Psoas muscle (tissue), 8 donors: ENCODE measurements at places on chromosomes 16 and 17. TPM values are rescaled to one million over a fixed set of nuclear protein-coding genes. Genes with fewer than 3 reads are reported as not detected.

GRCh38 chr17:20210180-20210579 is 201.0 kb downstream of the SPECC1 start:
- no peak for DNase-seq

- DNase-seq, result no peak
These were observed 14.2 kb downstream of the GAS7 start for GRCh38 chr17:10183931-10184930.

GRCh38 chr16:11394593-11394960 is 49.3 kb downstream of the RMI2 start:
- no peak for DNase-seq

DNA sequence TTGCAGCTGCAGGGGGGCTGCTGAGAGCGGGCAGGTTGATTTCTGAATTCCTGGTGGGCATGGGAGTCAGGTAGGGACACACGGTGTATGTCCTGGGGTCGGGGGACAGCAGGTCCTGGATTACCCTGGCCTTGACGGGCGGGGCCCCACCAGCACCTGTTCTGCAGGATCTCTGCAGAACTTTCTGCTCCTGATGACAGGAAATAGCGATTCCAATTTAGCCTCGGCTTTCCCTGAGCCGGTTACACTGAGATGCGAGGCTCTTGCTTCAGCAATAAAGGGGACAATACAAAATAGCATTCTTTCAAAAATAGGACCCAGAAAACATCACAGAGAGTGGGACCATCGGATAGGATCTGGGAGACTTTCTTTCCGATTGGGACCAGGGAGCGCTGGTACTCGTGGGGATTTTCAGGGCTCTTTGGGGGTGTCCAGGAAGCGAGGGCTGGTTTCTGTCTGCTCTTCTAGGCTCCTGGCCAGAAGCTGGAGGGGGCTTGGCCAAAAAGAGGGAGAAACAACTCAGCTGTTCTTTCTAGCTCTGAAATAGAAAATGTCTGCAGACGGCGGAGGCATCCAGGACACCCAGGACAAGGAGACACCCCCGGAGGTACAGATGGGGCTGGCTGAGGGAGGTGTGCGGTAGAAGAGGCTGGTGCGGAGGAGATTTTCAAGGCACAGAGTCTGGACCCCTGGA is 642 bp downstream of the ZNF205 start:
- no peak for DNase-seq

- DNase-seq, result no peak
These were observed 70.3 kb downstream of the NETO2 start for GRCh38 chr16:47073223-47074155.

DNA sequence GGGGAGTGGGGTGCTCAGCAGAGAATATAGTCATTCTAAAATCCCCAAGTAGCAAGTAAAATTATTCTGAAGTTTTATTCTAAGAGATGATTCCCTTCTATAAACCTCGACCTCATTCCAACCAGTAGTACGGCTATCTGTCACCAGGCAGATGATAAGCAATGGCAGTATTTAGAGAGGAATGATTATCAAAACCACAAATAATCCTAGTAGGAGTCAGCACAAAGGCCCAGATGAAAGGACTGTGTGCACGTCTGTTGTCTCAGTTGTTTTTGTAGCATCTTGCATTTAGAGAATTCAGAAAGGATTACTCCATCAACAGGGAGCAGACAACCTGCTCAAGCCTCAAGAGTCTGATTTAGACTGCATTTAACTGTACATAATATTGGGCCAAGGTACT is 21.2 kb downstream of the EZH1 start:
- no peak for DNase-seq

GRCh38 chr16:88290850-88291830 is 91.6 kb upstream of the ZNF469 start:
- DNase-seq, result no peak

DNA sequence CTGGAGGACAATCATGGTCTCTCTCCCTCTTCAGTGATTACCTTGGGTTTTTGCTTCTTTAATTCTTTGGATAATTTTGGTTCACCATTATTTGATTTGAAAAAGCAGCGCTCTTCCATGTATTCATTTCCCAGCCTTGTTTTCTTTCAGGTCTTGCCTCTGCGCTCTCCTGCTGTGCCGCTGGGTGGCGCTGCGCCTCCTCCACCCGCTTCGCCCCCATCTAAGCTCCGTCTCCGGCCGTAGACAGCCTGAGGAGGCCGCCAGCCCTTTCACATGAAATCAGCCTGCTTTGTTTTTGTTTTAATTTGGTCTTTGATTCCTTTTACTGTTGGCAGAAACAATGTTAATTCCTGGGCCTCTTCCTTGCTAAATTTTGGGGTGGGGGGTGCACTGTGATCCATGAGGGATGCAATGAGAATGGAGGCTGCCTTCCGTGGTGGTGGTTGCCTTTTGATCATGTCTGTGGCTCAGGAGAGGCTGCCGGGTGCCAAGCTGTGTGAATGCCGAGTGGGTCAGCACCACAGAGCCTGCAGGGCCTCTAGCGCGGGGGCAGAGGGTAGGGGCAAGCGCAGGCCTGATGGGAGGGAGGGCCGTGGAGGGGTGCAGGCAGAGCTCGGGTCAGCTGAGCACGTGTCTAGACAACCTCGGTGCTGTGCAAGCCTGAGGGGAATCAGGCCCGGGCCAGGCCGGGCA is 64.1 kb downstream of the PLD6 start:
- peak; percentile 47 for DNase-seq

DNA sequence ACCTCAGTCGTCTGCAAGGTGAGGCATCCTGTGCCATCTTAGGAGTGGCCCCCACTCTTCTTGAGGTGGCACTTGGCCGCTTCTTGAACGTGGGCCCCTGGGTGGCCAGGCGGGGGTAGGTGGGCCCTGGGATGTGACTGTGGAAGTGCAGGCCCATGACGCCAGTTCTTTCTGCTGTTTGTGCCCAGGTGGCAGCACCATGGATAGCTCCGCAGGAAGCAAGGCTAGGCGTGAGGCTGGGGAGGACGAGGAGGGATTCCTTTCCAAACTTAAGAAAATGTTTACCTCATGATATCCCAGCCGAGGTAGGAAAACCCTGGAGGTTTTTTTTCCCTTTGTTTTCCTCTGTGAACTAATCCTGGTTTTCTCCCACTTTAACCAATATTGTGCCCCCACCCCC is 19.8 kb downstream of the NMRAL1 start:
- no peak for DNase-seq

DNA sequence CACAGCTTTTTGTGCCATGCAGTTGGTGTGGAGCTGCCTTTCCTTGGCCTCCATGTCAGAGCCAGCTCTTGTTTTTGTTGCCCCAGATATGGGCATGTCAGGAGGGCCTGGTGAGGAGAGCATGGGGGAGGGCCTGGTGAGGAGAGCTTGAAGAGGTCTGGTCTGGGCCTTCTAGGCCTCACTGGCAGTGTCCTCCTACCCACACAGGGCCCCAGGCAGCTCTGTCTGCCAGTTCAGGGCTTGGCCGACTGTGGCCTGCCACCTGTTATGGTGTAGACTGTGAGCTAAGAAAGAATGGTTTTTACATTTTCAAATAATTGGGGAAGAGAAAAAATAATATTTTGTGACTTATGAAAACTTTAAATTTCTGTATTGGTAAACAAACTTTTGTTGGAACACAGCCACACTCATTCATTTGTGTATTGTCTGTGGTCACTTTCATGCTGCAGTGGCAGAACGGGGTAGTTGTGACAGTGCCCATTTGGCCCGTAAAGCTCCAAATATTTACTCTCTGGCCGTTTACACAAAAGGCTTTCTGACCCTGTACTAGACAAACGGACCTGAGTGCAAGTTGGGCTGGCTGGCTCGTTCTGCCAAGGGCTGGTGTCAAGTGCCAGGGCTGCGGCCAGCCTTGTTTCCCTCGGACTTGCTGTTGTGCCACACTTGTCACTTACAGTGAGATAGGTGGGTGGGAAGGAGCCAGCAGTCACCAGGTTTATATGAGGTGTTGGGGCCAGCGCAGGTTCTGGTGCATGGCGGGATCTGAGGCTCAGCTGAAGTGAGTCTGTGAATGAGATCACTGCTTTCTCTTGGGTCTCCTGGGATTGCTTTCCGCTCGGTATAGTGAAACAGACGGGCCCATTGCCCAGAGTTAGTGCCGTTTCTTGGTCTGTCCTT is 18.2 kb downstream of the PGS1 start:
- peak; percentile 43 for DNase-seq

- DNase-seq, result no peak
These were observed 432.7 kb upstream of the ASIC2 start for GRCh38 chr17:33725675-33726271.

DNA sequence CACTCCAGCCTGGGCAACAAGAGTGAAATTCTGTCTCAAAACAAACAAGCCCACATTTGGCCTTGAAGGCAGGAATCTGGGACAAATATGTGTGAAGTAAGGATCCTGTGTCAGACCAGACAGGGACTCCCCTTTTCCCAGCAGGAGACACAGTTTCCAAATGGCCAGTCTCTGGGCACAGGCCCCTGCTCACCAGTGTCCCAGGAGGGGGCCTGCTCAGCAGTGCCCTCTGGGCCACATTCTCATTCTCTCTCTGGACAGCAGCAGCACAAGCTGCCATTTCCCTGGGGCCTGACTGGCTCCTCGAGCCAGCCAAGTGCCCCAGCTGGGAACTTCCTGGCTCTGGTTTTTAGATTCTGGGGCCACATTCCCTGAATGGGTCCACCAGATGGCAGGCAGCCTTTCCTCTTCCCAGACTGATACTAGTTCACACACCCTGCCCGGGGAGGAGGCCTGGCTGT is 11.7 kb upstream of the MNT start:
- peak; percentile 59 for DNase-seq

DNA sequence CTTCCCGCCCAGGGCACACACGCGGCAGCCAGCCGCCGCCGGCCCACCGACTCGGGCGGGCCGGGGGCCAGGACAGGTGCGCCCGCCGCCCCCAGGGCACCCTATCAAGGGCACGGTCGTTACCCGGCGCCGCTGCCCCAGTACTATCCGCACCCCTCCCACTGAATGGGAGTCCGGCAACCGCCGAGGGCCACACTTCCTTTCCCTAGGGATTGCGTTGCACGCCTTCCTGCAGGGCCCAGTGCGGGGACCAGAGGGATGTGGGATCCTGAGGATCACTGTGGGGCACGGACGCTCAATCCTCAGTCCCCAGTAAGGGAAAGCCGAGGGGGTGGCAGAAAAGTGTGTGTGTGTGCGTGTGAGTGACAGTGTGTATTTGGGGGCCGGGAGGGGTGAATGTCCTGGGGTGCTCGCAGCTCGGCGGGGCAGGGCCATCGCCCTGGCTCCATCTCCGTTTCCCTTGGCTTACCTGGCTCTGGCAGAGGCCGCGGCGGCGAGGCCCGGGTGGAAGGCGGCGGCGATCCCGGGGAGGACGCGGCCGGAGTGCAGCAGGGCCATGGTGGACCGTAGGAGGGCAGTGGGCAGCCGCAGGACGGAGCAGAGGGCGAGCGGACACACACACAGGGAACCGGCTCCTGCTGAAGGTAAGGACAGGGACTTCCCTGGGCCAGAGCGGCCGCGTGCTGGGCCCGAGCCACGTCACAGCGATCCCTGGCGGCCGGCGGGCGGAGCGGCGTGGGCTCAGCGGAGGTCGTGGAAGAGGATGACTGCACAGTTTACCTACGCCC is at the start of gene GOT2:
GOT2 (minus strand) TSS at position 646 of the 788 bp plus-strand sequence; CDS start at position 558, 88 bp downstream.
- DNase-seq, result peak; percentile 81

DNA sequence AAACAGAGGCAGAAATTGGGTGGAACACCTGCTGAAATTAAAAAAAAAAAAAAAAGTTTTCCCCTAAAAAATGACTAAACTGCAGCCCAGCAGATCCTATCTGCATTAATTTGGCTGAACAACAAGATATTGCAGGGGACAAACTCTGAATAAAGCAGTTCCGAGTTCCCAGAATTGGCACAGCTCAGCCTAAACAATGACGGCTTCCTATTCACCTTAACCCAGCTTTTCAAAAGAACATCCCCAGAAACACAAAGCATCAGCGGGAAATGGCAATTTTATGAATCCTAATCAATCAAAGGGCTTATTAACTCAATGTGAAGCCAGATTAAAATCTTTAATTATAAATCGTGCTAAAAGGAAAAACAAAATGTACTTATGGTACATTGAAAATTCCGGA is 497.8 kb upstream of the ZFHX3 start:
- DNase-seq, result no peak

- peak; percentile 48 for DNase-seq
These were observed 4.4 kb downstream of the RTN4RL1 start for GRCh38 chr17:2020721-2021120.

DNA sequence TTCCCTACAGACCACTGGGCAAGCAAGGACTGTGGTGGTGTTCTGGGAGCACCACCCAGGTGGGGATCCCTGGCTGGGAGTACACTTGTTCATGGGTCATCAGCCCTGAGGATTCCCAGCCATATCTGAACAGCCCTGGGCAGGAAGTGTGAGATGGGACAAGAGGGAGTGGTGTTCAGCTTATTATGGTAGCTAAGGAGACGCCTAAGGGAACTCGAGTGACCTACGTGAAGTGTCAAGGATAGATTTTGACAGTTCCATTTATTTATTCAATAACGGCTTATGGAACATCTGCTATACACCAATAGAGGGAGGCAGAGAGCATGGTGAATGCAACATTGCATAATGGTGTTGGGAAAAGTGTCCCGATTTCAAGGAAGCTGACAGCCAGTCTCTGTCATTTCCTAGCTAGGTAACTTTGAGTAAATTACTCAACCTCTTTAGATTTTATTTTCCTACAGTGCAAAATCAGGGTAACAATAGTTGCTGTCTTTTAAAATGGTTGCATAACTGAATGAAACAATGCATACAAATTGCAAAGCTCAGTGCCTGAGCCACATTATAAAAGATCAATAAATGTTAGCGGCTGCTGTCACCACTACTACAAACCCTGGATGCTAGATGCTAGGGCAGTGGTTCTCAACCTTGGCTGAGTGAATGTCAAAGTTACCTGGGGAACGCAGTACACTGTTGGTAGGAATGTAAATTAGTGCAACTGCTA is 534.1 kb downstream of the GRIN2A start:
- DNase-seq, result no peak

DNA sequence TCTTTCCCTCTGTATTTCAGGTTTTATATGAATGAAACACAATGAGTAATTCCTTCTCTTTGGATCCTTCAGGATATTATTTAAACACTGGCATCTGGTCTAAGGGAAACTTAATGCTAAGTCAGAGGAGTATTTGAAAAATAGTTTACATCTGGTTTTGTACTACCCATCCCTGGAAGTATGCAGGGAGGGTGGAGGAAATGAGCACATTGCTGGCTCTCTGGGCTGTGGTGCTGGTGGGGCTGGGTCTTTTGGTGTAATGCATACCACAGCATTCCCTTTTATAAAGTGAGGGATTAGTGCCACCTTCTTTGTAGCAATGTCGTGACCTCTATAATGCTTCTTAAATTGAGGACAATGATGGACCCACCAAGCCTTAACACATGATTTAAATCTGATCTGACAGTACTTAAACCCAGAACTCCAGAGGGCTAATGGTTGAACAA is 105.5 kb upstream of the AXIN2 start:
- DNase-seq, result no peak

DNA sequence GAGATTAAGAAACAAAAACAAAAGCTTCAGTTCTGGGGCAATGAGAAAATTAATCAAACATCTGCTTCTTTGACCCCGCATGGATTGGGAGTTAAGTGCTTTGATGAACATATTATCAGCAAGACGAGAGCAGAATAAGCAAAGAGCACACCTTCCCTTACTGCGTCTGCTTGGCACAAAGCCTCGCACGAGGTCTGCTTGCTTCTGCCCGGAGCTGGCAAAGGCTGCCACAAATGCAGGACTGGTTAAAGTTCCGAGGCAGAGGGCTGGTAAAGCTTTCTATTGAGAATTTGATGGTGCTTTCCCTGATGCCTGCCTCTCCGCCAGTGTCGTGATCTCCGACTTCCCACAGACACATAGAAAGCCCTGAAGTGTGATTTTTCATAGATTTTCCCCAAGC is 17.0 kb downstream of the VAT1L start:
- no peak for DNase-seq

The HS3ST2 gene
- not detected for total RNA-seq

The OR2C1 gene
- not detected for total RNA-seq

The CLEC19A gene
- not detected for total RNA-seq

The PRPF8 gene
- 224 TPM for total RNA-seq

The FOXO3B gene
- total RNA-seq, result 1.7 TPM

The HOXB8 gene
- not detected for total RNA-seq

The GRIN2C gene
- 0.20 TPM for total RNA-seq

The KRT32 gene
- total RNA-seq, result not detected
